ENCODE measurements at places on chromosomes 7 and 10.

GRCh38 chr10:116848032-116848943 lies 1.0 kb upstream of the ENO4 start:
- peak; percentile 21 for DNase-seq

DNA sequence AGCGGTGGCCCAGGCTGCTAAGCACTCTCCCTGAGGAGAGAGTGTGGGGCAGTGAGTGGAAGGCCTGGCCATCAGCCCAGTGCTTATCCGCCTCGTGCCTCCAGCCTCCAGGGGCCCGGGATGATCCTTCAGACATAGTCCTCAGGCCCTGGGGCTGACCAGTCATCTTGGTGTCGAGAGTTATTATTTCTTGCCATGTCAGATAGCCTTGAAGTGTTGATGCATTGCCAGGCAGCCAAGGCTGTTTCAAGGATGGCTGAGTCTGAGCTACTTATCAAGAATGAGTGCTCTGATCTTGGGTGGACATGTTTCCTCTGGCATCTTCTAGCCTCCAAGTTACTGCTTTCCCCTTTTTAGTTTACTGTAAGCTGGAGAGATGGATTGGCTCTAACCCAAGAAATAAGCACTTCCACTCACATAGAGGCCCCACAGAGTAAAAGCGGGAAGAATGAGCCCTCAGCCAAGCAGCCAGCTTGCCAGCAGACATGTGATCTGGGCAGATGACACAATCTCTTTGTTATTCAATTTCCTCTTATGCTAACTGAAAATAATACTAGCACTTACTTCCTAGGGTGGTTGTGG lies 136.5 kb upstream of the NAMPT start:
- peak; percentile 12 for DNase-seq

- DNase-seq: no peak
Observed at GRCh38 chr10:246431-246830, 111.2 kb downstream of the ZMYND11 start.

DNA sequence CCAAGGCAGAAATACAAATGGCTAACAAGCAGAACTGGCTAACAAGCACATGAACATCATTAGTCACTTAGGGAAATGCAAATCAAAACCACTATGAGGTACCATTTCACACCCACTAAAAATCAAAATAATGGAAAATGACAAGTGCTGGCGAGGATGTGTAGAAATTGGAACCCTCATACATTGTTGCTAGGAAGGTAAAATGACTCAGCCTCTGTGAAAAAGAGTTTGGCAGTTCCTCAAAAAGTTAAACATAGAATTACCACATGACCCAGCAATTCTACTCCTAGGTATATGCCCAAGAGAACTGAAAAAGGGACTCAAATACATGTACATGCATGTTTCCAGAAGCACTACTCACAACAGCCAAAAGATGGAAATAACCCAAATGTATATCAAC lies 52.8 kb upstream of the ANAPC16 start:
- peak; percentile 72 for DNase-seq

DNA sequence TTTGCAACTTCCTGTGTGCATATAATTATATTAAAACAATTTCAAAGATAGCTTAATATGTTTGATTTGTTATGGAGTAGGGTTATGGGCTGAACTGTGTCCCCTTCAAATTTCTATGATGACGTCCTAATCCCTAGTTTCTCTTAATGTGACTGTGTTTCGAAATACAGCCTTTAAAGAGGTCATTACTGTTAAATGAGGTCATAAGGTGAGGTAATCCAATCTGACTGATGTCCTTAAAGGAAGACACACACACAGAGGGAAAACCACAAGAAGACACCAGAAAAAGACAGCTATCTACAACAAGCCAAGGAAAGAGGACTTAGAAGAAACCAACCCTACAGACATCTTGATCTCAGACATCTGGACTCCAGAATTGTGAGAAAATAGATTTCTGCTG lies 407.4 kb downstream of the MAGI2 start:
- peak; percentile 67 for DNase-seq

Measured in OCI-M1 (cell line).